ENCODE measurements at places on chromosomes 13 and 19.

DNA sequence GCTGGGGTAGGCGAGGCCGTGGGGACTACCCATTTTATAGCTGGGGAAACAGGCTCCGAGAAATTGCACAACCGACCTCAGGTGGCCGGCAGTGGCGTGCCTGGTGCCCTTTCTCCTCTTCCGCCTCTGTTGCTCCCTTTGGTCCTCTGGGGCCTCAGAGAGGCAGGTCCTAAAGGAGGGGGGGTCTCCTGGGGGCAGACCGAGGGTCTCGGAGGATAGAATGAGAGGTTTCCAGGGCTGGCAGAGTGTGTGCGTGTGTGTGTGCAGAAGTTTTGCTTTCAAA is 11.3 kb downstream of the STX10 start:
- DNase-seq: no peak

- DNase-seq: no peak
Observed at GRCh38 chr19:38918526-38918925, 6.5 kb upstream of the CCER2 start.

DNA sequence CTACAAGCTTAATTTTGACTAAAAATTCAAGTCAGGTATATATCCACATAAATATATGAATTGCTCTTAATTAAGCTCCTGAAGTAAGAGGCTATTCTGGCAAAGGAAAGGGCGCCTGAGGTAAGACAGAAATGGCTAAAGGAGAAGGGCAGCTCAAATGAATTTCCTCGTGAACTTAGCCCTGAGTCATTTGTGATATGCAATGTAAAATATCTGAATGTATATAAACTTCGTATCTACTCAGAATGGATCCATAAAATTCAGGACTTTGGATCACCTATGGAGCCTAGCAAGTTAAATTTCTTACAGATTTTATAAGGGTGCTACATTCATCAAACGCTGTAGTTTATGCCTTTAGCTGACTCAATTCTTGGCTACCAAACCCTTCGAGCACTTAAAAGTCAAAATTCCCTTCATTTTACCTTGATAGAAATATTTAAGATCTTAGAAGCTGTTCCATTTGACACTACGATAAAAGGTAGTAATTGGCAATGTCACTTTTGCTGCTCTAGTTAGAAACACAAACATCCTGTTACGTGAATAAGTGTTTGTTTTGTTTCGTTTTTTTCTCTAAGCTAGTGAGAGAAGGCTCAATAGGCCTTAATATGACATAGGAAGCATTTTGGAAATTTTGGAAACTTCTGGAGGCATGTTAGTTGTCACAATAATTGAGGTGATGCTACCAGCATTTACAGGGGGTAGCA is 69.2 kb downstream of the DIAPH3 start:
- DNase-seq: no peak

GRCh38 chr13:84933797-84934196 is 865.4 kb downstream of the SLITRK6 start:
- DNase-seq: no peak

DNA sequence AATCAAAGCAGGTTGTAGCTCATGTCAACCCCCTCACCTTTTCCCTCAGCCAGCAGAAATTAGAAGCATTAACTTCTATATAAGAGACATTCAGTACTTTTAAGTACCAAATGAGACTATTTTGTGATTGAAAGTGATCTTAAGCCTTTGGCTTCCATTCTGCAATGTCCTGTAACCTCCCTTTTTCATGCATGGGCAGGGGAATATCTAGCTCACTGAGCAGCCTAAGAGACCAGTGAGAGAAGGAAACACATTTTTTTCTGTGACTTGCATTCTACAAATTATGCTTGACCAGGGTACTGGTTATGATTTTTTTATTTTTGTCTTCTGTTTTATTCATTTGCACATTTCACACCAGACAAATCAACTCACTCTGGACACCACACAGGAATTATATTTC is 369.6 kb downstream of the KCTD12 start:
- DNase-seq: no peak

DNA sequence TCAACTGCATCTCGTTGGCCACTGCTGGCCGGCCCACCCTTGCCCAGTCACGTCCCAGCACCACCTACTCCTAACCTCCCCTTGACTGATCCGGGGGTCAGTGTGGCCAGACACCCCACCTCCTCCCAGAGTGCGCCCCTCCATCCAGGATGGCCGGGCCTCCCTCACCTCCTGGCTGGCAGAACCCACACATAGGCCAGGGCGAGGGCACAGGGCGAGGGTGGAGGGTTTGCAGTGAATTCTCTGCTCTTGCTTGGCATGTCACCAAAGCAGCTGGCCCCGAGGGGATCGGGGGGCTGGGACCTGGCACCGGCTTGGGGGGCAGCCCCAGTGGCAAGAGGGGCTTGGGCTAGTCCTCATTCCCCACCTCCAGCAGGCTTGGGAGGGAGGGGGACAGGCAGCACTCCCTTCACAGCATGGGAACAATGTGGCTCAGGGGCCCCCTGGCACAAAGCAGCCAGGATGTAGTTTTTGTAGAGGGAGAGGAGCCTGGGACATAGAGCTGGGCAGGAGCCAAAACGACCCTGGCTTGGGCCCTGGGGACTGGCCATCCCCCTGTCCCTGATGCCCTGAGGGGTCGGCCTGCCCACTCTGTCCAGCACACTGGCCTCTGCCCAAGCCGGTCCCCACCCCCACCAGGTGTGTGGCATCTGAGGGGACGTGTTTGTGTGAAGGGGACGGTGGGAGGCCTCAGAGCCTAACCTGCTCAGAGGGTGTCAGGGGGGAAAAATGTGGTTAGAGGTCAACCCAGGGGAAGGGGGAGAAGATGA is 28.5 kb upstream of the ASF1B start:
- no peak for DNase-seq

DNA sequence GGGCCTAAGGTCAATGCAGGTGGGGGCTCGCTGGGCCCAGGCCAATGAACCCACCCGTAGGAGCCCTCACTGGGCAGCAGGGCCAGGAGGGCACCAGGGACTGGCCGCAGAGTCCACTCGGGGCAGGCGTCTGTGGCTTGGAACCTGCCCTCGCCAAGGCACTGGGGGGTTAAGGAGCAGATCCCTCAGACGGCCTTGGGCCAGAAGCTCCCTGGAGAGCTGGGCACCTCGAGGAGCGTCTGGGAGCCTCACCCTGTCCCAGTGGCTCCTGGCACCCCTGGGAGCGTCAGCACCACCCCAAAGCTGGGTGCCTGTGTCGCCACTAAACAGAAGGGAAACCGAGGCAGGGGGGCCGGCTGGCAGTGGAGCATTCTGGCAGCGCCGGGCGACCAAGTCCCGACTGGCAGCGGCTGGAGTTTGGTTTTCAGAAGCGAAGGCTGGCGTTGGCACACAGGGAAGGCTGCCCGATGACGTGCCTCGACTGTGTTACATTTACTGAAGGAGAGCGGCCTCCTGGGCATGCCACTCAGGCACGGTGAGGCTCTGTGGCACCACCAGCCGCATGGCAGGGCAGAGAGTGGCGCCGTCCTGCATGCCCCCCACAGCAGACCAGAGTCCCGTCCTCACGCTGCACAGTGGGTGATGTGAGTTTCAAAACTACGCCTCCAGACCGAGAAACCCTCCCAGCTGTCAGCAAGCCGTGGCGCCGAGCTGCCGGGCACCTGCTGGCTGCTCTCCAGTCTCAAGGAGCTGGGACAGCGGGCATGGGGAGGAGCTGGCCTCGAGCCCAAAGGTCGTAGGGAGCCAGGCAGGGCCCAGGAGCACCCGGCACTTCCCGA is 9.2 kb upstream of the MEX3D start:
- DNase-seq: no peak

DNA sequence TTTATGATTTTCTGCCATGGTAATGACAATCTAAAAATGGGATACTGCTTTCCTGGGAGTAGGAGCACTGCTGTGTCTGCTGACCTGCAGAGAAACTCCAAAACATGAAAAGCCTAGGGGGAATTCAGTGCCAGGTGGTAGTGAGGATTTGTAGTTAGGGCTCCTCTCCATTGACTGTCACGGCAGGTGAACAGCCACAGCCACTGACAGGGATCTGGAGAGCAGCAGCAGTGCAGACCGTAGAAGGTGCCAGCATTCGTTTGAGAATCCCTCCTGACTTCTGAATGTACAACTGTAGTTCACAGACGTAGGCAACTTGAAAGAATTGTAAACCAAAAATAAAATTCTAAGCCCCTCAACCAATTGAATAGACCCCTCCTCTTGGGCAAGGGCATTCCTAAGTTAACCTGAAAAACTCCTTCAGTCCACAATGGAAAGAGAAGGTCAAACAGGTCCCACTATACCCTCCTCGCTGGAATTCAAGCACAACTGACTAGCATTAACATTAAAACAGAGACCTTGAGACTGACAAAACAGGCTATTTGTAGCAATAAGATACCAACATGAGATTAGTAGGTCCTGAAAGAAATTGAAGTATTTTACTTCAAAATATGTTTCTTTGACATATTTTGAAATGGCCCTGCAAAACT is 1328.8 kb downstream of the OLFM4 start:
- DNase-seq: no peak
